ENCODE measurements at places on chromosomes 6 and 20.

GRCh38 chr6:1619098-1619672, 9.5 kb downstream of the FOXC1 start:
- DNase-seq = no peak

- no peak for DNase-seq
Measured at GRCh38 chr6:85576476-85576875, 17.2 kb downstream of the SNX14 start.

DNA sequence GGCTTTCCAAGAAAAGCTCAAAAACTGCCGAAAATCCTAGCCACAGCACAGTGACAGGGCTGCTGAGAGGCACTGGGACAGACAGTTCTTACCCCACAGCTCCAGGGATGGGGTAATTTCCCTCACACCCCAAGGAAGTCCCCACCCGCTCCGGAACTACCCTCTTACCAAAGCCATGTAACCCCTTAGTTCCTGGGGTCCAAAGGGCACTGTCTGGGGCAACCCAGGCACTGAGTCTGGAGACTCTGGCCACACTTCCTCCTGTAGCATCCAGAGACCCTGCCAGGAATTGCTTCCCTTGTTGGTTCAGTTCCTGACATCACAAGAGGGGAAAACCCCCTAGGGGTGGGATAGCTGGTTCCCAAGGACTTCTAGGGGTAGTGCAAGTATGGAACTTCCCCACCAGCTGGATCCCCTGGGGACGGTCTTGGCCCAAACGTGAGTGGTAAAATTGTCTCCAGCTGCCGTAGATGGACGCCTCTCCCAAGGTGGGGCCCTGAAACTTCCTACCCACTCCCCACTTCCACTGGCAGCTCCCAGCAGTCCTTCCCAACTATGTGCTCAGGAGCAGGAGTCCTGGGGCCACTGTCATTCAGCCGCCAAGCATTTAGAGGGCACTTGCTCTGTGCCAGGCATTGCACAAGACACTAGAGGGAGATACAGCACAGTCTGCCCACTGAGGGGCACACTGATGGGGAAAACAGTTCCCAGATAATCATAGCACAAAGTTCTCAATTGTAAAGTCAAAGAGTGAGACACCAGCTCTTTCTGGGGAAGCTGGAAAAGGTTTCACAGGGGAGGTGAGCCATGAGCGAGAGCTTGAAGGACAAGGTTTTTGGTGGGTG, 17.2 kb upstream of the HCK start:
- DNase-seq = peak; percentile 44

- DNase-seq = no peak
Measured at GRCh38 chr20:5315807-5316187, 957 bp downstream of the PROKR2 start.

GRCh38 chr6:131972741-131973140, 21.6 kb upstream of the CCN2 start:
- no peak for DNase-seq

GRCh38 chr6:28988536-28989311, 16.4 kb downstream of the ZNF311 start:
- no peak for DNase-seq

- DNase-seq = no peak
Measured at GRCh38 chr6:123604067-123604466, 32.7 kb downstream of the TRDN start.

DNA sequence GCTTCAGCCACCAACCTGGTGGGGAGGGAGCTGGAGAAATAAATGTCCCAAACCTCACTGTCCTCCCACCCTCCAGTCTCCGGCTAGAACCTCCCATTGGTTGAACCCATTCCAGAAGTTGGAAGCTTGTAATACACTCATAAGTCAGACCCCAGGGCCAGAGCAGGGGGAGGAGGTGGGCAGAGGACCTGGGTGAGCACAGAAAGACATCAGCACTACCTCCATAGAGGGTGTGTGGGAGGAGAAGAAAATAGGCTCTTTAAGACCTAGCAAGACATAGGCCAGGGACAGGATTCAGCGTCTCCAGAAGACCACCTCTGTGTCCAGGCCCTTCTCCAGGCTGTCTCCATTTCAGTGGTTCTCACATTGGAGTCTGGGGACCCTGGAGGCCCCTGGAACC, 73.3 kb upstream of the TOP1 start:
- no peak for DNase-seq

GRCh38 chr6:129181001-129181400, 298.1 kb downstream of the LAMA2 start:
- no peak for DNase-seq

- no peak for DNase-seq
Measured at GRCh38 chr20:34541264-34541901, 17.1 kb upstream of the MAP1LC3A start.

- peak; percentile 61 for DNase-seq
Measured at GRCh38 chr6:32852018-32852843, 1.3 kb downstream of the TAP1 start.

- DNase-seq = peak; percentile 10
Measured at GRCh38 chr6:82783587-82784236, 281.9 kb downstream of the UBE3D start.

DNA sequence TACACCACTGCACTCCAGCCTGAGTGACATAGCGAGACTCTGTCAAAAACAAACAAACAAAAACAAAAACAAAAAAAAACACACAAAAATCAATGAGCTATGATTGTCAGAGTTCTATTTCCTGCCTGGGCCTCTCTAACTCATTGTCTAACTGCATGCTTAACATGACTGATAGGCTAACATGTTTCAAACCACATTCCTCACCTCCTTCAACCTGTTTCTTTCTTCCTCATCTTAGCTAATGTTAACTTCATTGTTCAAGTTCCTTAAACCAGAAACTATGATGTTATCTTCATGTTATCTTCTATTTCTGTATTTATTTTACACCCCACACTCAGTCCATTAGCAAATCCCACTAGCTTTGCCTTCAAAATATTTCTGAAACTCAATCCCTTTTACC, 41.5 kb downstream of the BEND6 start:
- DNase-seq = no peak

DNA sequence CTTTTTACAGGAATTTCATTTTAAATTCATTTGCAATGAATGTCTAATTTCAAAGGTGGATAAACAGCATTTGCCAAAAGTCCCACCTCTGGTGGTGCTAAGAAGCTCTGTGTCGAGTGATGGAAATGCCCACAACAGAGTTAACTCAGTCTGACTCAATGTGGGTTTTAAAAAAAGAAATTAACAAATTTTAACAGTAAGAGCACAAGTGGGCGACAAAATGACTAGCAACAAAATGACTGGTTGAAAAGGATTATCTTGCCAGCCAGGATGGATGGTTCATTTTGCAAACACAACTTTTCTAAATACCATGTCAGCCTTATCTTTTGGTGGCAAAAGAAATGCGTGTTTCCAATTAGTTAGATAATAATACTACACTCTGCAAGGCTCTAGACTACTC, 14.3 kb upstream of the TAGAP start:
- no peak for DNase-seq

DNA sequence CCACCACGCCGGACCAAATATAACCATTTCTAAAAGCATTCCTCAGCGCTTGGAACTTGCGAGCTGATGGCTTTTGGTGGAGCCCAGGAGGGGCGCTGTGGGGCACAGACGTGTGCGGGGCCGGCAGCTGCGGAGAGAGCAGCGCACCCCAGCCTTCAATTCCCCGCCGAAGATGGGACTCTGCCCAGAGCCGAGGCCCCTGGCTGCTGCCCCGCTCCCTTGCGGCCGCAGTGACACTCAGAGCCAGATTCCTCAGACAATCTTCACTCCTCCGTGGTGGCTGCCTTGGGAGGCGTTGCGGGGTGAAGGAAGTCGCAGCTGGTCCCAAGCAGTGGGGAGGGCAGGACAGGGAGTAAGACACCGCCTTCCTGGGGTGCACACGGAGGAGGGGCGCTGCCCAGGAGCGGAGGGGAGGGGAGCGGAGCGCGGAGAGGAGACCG, 87.7 kb downstream of the TMEM242 start:
- DNase-seq = peak; percentile 72

DNA sequence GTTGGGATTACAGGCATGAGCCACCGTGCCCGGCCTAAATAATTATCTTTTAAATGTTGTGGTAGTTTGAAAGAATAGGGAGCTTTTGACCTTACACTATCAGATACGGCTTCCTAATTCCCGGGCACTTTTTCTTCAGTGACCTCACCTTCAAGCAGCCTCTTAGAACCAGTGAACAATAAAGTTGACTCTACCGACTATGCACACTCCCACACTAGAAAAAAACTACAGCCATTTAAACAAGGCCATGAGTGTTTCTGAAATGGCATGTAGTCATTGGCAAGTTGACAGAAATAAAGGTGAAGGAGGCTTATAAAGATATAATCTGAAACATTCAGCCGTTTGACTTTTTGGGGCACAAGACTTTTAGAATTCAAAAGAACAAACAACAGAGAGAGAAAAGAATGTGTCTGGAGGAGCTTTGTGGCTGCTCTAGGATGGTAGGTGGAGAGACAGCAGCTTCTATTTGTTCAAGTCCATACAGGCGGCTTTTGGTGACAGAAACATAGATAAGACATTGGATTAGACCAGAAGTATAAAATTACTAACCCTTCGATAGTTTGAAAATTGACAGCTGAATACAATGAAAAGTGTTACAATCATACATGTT, 75.2 kb downstream of the GJA1 start:
- DNase-seq = peak; percentile 79

GRCh38 chr6:80134065-80134464, 27.6 kb downstream of the BCKDHB start:
- no peak for DNase-seq

DNA sequence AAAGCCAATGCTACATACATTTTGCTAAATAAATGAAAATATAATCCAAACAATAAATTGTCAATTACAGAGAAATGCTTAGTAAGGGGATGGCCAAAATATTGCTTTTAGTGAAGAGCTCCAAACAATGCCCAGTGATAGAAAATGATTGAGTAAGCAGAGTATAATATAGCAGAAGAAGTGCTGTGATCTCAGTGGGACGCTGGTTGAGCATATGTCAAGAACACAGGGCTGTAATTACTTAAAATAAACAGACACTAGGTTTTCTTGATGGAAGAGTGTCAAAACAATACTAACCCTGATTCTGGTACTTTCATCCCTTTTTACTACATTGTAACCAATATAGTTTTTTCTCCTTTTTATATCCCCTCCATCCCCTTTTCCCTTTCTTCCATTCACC, 150.3 kb downstream of the GRIK2 start:
- DNase-seq = no peak

- DNase-seq = no peak
Measured at GRCh38 chr6:168374051-168374502, 54.5 kb upstream of the DACT2 start.

DNA sequence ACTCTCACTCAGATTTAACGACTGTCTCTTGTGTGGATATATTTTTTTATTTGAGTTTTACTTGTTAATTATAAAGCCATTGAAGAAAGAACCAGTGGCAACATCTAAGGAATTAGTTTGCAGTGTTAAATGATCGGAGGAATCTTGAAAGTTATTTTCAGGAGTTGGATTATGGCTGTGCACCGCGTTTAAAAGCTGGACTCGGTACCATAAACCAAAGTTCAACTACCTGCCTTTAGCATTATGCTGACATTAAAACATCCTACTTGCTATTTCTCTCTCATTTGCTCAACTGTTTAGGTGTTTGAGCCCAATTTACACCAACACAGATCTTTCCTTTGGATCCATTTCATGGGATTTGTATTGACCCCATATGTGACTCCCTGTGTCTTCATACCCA, 289.4 kb upstream of the SASH1 start:
- DNase-seq = no peak

GRCh38 chr6:75546381-75546780, 52.8 kb upstream of the FILIP1 start:
- DNase-seq = peak; percentile 53

DNA sequence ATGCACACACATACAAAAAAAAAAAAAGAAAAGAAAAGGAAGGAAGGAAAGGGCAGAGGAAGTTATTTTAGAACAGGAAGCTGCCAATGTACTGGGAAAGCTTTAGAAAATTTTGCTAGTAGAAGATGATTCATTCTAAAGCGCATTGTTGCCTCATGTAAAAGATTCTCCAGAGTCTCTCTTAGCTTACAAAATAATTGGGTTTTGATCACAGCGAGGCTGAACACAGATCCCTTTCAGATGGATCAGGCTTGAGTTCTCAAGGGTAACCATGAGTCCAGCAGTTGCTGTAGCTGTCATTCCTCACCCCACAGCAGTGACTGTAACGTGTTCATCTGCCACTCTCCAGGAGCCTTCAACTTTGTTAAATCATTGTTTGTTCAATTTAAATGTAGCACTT, 81.9 kb downstream of the PHACTR2 start:
- DNase-seq = no peak

GRCh38 chr6:142570221-142570671, 268.4 kb downstream of the ADGRG6 start:
- peak; percentile 94 for DNase-seq

DNA sequence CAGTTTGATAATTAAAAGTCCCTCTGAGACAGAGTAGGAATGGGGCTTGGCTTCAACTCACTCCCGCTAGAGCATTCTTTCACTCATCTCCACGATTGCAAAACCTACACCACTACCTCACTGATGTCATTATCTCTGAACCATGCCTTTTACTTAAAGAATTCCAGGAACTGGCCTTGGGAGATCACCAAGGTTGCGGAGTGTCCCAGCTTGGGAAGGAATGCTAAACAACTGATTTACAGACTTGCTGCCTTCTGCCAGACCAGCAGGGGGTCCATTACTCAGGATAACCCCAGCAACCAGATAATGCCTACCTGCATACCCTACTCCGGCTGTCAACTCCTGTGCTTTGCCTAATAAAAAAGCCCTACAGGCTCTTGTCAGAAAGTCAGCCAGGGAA, 102.2 kb upstream of the RALGAPA2 start:
- DNase-seq = peak; percentile 25
